AG08396 (cell line): ENCODE measurements at places on chromosomes 6 and 20.

DNA sequence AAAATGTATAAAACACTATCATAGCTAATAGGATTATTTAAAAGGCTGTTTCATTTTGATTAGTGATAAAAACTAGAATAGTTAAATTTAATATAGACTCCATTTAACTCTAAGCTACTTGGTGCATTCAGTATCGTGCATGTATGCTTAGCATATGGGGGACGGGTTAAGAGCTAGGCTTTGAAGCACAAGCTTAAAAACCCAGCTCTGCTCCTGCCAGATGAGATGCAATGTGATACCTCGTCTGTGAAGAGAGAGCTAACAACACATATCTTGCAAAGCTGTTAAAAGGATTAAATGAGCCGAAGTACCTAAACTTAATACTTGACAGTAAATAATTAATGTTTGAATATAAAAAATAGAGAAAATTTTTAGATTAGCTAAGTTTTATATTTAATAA is 42.2 kb downstream of the DTNBP1 start:
- no peak for DNase-seq

- no peak for DNase-seq
These were observed 105.6 kb downstream of the ELOVL4 start for GRCh38 chr6:79841577-79842375.

- DNase-seq = no peak
These were observed 18.9 kb downstream of the ORC3 start for GRCh38 chr6:87608802-87609201.

GRCh38 chr6:25156123-25156522 is 123.1 kb upstream of the CARMIL1 start:
- no peak for DNase-seq

- no peak for DNase-seq
These were observed 493.5 kb downstream of the TFAP2A start for GRCh38 chr6:9921366-9921765.

DNA sequence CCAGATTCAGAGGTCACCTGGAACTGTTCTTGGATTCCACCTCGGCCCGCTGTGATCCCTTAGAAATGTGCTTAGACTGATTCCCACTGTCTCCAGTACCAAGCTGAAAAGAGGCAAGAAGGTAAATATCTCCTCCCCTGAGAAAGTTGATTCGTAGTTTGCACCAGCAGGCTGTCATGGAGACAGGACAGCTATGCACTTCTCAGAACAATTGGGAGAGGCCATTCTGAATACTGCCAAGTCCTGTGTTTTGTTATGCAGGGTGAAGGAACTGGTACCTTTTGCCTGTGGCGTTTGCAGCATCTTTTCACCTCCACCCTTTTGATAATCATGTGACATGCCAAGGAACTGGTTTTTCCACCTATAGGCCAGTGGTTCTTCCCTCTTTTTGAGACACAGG is 58.2 kb upstream of the RNGTT start:
- DNase-seq = no peak

- DNase-seq = peak; percentile 4
These were observed 84.9 kb upstream of the SIM1 start for GRCh38 chr6:100549406-100550167.

GRCh38 chr20:31764641-31765305 is 25.7 kb downstream of the TPX2 start:
- no peak for DNase-seq

- no peak for DNase-seq
These were observed 314.9 kb upstream of the ECI2 start for GRCh38 chr6:4450237-4450636.

DNA sequence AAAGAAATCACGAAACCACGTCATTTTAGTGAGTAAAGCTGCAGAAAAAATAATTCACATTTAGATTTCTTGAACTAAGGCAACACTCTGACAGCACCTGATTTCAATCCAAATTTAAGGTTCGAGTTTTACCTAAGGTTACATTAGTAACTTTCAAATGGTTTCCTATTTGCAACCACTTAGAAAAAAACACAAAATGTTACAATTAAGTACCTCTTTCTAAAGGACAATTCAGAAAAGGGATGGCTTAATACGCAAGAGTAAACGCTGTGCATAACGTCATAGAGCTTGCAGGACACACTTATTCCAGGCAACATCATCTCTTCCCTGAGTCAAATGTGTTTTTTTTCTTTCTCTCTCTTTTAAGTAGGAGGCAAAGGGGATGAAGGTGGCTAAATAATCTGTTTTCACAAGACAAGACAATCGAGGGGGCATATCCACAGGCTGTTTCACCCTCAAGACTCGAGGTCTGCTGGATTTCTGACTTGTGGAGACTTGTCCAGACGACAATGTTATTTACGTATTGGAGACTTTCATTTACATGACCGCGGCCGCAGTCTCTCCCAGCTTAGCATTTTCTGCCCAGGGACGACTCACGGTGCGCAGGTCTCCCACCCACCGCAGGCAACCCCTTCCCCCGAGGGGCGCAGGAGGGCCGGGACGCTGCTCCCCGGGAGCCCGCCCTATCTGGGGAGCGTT is 86.0 kb downstream of the SESN1 start:
- peak; percentile 31 for DNase-seq

- DNase-seq = no peak
These were observed 771.7 kb downstream of the EPHA7 start for GRCh38 chr6:92647630-92648029.

- DNase-seq = no peak
These were observed 31.3 kb upstream of the BTN3A2 start for GRCh38 chr6:26333476-26334297.

- DNase-seq = no peak
These were observed 16.6 kb upstream of the CEP85L start for GRCh38 chr6:118667988-118668387.

- DNase-seq = peak; percentile 38
These were observed 429 bp downstream of the AMD1 start for GRCh38 chr6:110874880-110875547.

DNA sequence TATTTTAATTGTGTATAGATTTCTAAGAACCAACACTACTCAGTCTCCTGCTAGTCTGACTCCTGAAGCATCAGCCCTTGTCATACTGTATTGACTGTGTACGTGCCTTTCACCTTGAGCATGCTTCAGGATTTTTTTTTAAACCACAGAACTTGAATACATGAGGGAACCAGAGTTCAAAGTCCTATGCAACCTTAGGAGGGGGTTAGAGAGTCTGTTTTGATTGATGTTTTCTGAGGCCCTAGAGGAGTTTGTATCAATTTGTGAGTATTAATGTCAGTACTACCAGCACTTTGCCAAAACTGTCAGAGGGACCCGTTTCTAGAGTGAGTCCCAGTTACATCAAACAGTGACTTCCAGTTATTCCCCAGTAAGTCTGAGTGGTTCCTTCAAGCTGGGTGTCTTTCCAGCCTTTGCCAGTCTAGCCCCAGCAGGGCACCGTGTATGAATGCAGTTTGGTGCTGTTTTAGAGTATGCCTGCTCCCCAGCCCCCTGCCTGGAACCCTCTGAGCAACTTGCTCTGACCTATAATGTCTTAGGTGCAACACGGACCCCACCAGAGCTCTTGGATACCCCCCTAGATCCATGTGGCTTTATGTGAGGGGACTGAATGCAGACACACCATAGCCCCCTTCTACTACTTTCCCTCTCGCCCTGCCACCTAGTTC is 8.5 kb downstream of the TP53INP2 start:
- DNase-seq = no peak

DNA sequence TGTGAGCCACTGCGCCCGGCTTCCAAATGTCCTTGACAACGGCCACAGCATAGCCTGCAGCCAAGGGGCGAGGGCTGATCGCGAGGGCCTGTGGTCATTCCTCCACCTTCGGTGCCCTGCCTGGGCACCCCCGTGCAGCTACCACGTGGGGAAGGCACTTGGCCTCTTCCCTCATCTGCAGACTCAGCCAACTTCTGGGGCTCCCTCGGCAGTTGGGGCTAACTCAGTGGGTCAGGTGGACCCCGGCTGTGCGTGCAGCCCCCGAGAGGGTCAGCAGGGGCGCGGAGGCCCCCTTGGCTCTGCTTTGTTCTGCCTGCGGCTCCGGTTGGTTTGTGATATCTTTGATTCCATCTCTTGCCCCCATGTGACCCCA is 52.9 kb upstream of the BHLHE23 start:
- DNase-seq = no peak
